Inflammatory macrophage (primary cell): ENCODE measurements at places on chromosomes 5 and 9.

DNA sequence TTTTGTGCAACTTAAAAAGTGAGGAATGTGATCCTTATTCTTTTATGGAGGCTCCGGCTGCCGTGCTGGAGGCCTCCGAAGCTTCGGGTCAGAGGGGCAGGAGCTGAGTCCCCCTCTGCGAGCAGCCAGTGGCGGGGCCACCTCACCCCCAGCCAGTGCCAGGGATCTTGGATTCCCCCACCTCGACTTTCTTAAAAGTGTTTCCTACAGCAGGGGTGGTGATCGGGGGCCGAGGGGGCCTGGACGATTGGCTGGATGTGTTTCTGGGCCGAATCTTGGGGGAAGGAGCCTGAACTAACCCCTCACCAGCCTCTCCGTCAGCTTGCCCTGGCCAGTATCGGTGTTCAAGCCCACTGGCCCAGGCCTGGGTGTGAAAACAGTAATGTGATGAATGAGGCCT is 92.2 kb upstream of the LMX1B start:
- no peak for DNase-seq

- no peak for DNase-seq
Observed at GRCh38 chr9:95852059-95853032, 23.1 kb upstream of the ERCC6L2 start.

GRCh38 chr5:151146061-151146460 is 11.5 kb downstream of the ANXA6 start:
- DNase-seq, result peak; percentile 45

DNA sequence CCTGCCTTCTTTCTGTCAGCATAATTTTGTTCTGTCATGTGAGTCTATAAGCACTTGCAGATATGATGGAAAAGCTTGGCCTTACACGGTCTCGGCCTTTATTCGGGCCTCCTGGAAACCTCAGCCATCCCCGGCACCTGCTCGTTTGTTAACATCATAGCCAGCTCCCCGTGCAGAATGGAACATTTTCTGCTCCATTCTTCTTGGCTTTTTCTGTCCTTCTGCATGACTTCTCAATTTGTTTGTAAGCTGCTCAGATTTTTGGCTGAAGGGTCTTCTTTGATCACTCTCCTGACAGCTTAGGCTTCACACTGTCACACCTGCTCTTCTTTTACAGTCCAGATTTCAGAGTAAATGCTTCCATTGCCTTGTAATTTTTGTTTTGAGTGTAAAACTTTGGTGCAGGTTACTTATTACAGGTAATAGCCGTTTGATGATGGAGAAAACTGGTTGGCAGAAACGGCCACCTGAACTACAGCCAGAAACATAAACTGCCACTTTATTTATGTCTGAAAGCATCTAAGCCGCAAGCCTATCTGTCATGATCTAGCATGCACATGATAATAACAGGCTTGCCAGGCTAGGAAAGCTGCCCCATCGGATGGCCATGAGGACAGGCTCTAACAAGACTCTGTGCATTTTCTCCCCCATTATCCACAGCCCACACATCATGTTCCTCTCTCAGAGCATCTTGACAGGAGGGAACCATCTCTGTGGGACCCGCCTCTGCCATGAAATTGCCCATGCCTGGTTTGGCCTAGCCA is 197.0 kb downstream of the AOPEP start:
- no peak for DNase-seq

GRCh38 chr9:13607481-13608441 is 328.3 kb upstream of the MPDZ start:
- DNase-seq, result no peak

DNA sequence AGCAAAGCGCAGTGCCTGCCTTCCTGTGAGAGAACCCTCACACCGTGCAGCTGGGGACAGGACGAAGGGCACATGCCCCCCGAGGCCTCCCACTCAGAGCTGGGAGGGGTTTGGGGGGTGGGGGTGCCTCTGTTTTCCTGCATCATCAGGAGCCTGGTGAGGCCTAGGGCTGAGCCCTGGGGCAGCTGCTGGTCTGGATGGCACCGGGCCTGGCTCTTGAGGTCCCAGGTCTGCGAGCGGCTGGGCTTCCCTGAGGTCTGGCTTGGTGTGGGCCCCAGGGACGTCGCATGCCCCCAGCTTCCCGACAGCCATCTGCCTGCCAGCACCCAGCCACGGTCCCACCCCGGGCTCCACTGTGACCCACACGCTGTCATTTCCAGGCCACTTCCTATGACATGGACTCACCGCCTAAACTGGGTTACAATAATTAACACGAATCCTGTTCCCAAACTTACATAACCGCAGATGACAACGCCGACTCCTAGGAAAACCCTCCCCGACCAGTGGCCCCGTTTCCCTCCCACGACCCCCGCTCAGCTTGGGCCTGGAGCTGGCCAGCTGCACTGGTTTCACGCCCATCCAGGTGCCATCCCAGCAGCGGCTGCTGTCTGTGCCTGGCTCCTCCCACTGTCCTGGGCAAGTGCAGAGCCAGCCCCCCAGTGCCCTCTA is 8.7 kb downstream of the NACC2 start:
- DNase-seq, result no peak

- peak; percentile 38 for DNase-seq
Observed at GRCh38 chr5:178649580-178649979, 22.7 kb upstream of the CLK4 start.

DNA sequence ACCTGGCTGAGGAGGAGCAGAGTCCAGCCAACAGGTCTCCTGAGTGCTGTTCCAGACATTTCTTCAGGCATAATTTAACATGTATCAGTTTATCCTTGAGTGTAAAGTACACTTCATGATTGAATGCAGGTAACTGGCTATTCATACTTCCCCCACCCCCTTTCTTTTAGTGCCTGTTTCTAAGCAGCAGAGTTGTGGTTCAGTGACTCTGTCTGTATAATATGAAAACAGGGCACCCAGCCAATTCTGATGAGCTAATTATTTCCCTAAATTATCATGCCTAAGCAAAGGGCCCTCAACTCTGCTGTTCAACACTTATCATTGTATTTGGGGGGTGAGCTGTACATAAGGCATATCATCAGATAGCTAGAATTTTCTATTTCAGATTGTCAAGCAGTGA is 51.9 kb upstream of the ZSWIM6 start:
- DNase-seq, result peak; percentile 68

GRCh38 chr5:113065626-113066025 is 89.0 kb downstream of the DCP2 start:
- DNase-seq, result no peak

DNA sequence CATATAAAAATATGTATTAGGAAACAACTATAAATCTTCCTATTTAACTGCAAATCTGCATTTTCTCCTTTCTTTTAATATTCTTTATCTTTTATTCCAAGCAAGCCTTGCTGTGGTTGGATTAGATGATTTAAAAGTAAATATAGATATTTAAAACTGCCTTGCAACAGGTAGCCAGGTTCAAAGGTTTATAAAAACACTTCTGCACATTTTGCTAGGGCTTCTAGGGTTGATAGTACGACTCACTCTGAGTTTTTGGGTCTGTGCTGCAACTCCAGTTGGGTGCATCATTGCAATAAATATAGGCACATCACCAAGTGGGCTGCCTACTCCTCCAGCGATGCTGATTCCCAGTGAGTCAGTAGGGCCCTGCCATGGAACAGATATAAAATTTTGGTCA is 167.7 kb downstream of the MPDZ start:
- no peak for DNase-seq
